ENCODE measurements at places on chromosomes 12 and 14.

DNA sequence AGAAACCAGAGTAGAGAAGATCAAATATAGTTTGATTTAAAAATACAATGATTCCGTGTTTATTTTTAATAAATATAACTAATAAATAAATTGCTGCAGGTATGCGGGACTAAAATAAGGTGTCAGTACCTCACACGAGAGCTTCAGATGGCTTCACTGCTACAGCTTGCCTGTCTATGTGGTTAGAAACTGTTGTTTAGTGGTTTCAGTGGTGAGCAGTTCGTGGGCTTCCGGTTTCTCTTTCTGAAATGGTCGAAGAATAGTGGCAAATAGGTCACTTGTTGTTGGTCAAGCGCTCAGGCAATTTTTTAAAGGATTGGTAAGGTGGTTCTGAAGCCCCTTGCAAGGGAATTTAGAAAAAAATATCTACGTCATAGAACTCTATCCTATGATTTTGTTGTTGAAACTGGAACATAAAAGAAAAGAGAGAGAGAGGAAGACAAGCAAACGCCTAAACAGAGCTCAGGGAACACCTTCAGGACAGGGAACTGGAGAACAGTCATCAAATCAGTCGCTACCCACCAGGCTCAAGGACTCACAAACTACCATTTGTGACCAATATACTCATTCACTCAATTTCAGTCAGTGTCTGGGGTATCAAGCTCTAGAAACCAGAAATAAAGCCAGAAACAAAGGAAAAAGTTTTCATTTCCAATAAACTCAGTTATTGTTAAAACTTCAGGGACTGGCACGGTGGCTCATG lies 31.3 kb downstream of the GABARAPL1 start:
- DNase-seq: no peak

- no peak for DNase-seq
Observed at GRCh38 chr14:31425905-31426304, 5.6 kb upstream of the HEATR5A start.

- DNase-seq: no peak
Observed at GRCh38 chr14:57549765-57550420, 56.2 kb upstream of the CCDC198 start.

- DNase-seq: no peak
Observed at GRCh38 chr12:70971001-70971794, 50.7 kb upstream of the PTPRR start.

DNA sequence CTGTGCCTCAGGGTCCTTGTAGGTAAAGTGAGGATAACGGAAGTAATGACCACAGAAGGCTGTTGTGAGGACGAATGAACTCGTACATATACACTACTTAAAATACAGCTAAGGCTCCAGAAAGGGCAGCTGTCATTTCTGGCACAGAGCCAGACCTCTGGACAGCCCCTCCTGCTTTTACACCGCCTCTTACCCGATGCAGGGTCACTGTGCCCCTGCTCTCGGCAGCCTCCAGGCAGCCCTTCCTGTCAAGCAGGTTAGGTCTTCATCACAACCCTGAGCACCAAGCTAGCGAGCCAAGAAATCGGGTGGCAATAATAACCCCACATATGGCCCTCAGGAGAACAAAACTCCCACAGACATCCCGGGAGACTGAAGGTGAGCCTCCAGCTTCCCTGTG lies 8.5 kb downstream of the TMEM229B start:
- no peak for DNase-seq

- DNase-seq: no peak
Observed at GRCh38 chr12:89521364-89522223, 3.0 kb downstream of the GALNT4 start.

- DNase-seq: no peak
Observed at GRCh38 chr14:99803106-99803775, 10.0 kb downstream of the EML1 start.

GRCh38 chr14:72476657-72477499 lies 417.0 kb downstream of the DPF3 start:
- DNase-seq: peak; percentile 2

GRCh38 chr12:112759786-112760185 lies 31.8 kb upstream of the RPH3A start:
- DNase-seq: no peak

DNA sequence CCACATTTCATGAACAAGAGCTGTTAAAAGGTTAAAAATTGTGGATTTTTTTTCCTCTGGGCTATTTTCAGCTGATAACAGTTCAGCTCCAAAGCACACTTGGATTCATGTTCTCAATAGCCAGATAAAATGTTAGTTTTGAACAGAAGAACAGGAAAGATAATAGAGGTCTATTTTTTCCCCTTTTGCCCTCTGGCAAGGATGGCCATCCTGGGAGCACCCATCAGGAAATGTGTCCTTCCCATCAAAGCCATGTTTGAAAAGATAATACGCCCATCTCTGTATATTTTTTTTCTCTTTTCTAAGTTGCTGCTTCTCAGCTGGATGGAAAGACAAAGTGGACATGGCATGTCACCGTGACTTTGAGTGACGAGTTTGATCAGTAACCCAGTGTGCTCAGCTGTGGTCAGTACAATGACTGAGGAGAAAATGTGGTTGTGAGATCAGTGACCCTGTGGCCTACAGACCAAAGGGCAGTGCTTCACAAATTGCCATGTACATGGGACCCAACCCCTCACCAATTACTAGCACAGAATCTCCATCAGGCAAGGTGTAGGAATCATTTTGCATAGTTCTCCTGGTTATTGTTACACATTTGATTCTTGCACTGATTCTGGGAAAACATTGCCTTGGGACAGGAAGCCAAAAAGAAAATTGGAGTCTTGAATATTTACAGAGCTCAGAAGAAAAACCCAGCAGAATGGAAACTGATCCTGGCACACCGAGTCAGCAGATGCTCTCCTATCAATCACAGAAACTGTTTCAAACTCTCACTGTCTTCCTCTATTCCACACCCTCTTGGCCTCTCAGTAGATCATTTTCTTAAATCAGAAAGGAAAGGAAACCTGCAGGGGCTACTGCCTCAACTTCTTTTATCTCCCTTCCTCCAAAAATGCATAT lies 64.3 kb downstream of the ANO6 start:
- DNase-seq: no peak

DNA sequence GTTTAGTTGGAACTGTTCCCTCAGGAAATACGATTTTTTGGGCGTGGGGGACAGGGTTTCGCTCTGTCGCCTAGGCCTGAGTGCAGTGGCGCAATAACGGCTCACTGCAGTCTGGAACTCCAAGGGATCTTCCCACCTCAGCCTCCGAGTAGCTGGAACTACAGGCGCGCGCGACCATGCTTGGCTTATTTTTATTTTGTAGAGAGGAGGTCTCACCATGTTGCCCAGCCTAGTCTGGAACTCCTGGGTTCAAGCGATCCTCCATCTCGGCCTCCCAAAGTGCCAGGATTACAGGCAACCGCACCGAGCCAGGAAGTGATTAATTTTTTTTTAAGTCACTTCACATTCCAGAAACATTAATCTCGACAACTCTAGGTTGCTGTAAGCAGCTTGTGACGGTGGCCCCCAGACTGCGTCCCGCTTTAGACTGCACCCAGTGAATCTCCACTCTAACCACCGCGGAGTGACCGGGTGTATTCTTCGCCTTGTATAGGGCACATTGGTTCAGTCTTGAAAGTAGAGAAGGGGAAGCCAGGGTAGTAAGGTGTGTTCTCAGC lies 830 bp upstream of the MIS18BP1 start:
- DNase-seq: no peak

- no peak for DNase-seq
Observed at GRCh38 chr12:112868459-112869041, 38.2 kb upstream of the OAS1 start.

GRCh38 chr12:108175310-108175709 lies 46.2 kb downstream of the WSCD2 start:
- no peak for DNase-seq

GRCh38 chr12:106118381-106119130 lies 20.2 kb downstream of the NUAK1 start:
- DNase-seq: no peak

DNA sequence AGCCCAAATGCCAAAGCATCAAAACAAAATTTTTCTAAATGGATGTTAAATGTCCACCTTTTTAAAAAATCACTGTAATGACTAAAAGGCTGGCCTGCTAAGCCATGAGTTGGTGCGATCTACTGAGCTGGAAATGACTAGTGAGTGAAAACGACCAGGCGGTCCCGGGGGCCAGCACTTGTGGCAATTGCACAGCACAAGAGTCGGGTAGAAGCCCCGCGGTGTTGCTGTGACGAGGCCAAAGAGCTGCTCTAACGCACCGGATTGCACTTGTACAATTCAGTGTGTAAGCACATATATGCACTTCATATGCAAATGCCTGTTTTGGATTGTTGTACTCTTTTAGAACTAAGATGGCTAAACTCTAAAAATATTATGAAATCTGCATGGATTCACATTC lies 64.1 kb upstream of the DYNC1H1 start:
- no peak for DNase-seq

GRCh38 chr12:49413796-49414195 lies 46.5 kb downstream of the SPATS2 start:
- DNase-seq: no peak

DNA sequence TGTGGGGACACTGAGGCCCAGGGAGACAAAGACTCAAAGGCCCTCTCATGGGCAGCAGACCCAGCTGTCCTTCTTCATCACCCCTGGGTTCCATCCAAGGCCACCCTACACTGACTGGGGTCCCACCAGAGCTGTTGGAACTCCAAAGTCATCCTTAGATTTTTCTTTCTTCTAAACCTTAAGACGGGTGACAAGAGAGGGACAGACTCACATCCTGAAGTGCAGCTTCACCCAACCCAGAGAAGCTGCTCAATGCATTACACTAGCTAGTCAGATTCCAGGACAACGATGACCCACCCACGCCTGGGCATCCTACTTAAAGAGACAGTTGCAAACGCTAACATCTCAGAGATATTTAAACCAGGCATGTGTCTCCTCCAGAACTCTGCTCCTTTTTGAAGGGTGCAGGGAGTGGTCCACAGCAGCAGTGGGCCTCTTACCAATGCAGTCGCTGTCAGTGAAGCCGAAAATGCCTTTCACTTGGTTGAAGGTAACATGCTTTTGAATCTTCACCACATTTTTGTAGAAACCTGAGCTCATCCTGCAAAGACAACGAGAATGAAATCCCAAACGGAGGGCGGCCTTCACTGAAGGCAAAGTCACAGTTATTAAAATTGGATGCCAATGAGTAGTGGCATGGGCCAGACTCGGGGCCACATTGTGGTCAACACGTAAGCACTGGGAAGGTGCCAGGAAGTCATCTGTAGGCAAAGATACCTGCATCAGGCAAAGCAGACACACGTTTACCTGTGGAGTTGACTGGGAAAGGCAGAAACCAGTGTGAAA lies 23.4 kb downstream of the SLC25A47 start:
- no peak for DNase-seq

DNA sequence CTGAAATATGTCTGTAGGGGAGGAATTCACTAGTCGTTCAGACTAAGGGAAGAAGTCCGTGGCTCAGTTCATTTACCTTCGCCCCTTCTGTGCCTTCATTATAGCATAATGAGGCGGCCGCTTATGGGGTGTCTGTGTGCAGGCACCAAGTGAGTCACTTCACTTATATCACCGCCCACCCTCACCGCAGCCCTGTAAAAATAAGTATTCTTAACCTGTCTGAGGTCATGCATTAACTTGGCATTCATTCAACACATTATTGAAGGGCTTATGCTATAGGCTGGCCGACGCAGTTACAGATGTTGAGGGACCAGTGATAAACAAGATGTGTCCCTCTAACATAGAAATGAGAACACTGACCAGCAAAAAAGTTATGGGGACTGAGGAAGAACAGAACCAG lies 47.7 kb upstream of the PTCSC3 start:
- no peak for DNase-seq

- DNase-seq: no peak
Observed at GRCh38 chr12:47100160-47100559, 20.4 kb upstream of the AMIGO2 start.

DNA sequence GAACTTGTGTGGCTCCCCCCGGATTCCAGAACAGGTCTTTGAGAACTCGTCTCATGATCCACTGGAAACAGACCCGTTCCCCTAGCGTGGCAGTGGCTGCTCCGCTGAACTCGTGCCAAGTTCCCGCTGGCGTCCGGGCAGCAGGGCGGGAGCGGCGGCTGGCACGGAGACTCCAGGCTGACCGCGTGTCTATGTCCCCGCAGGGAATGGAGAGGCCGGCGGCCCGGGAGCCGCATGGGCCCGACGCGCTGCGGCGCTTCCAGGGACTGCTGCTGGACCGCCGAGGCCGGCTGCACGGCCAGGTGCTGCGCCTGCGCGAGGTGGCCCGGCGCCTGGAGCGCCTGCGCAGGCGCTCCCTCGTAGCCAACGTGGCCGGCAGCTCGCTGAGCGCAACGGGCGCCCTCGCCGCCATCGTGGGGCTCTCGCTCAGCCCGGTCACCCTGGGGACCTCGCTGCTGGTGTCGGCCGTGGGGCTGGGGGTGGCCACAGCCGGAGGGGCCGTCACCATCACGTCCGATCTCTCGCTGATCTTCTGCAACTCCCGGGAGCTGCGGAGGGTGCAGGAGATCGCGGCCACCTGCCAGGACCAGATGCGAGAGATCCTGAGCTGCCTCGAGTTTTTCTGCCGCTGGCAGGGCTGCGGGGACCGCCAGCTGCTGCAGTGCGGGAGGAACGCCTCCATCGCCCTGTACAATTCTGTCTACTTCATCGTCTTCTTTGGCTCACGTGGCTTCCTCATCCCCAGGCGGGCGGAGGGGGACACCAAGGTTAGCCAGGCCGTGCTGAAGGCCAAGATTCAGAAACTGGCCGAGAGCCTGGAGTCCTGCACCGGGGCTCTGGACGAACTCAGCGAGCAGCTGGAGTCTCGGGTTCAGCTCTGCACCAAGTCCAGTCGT lies 1.5 kb downstream of the APOLD1 start:
- peak; percentile 47 for DNase-seq

GRCh38 chr12:88643685-88644084 lies 63.4 kb upstream of the KITLG start:
- no peak for DNase-seq

DNA sequence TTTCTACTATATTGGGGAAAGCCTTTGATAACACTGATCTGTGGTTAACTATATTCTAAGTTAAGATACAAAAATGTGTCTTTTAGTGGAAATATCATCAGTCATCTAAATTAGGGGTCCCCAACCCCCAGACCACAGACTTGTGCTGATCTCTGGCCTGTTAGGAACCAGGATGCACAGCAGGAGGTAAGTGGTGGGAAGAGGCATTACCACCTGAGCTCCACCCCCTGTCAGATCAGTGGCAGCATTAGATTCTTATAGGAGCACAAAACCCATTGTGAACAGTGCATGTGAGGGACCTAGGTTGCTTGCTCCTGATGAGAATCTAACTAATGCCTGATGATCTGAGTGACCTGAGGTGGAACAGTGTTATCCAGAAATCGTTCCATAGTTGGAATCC lies 28.3 kb upstream of the LIN7A start:
- no peak for DNase-seq

DNA sequence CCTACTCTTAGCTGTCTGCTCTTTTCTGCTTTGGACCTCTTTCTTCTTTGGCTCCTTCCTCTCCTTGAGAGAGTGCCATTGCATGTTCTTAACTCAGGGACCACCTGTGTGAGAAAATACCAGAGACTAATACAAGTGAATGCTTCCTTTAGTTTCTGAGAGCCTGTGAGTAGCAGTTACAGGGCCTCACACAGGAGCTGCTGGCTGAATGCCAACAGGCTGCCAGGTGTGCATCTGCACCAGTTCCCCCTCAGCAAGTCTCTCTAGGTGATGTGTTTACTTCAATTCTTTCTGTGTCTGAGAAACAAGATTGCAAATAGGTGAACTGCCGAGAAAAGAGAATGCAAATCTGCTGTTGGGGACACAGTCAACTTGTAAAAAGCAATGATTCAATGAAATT lies 108.2 kb downstream of the STXBP6 start:
- no peak for DNase-seq

Data from T follicular helper cell (primary cell).